ENCODE measurements at places on chromosomes 2 and 18.

GRCh38 chr2:54598347-54599325, 124.8 kb upstream of the EML6 start:
- peak; percentile 64 for DNase-seq

DNA sequence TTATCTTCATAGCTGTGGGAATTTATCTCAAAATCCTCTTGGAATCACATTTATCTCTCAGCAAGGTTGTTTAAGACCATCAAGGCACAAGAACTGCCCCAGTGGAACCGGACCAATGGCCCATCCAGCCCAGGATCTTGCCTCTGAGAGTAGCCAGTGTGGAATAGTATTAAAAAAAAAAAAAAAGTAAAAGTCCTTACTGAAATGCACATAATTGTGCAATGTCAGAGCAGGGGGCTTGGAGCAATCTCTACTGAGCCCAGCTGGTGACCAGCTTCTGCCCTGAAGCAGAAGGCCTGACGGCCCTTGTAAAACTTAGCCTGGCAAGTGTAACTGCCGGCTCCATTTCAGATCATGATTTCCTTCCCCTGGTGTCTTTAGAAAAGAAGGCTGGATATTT, 355.6 kb upstream of the PIK3C3 start:
- peak; percentile 22 for DNase-seq

- no peak for DNase-seq
These were observed 13.9 kb downstream of the MAPRE2 start for GRCh38 chr18:35055105-35055504.

- no peak for DNase-seq
These were observed 41.0 kb downstream of the HPCAL1 start for GRCh38 chr2:10343658-10344057.

GRCh38 chr2:85988914-85989270, 100.1 kb upstream of the ST3GAL5 start:
- DNase-seq, result no peak

DNA sequence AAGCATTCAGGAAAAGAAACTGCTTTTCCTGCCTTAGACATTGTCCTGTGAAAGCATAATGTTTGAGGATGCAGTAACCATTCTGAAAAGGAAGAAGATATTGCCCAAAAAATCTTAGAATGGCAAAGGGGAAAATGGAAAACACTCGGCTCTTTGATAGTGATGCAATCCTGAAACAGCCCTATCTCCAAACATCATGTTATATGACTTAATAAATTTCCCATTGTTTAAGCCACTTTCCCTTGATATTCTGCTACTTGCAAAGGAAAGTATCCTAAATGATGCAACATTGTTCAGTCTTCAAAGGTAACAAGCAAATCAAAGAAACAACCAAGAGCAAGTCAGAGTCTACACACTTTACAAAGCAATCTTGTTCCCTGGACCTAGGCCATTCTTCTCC, 78.5 kb downstream of the EXOC6B start:
- DNase-seq, result no peak

DNA sequence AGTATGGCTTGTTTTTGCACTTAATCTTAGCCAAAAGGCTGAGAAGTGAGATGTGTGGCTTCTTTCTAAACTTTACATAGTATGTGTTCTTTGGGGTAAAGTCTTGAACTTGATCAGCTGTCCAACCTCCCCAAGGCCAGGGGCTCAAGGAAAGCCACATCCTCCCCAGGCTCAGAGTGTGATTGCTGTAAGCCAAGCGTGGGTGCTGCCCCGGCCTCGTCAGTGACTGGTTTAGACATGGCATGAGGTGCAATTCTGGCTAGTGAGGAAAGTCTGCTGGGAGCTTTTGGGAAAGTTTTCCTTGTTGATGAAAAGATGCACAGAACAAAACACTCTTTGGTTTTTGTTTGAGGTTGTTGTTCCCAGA, 40.2 kb downstream of the TMEM177 start:
- no peak for DNase-seq

GRCh38 chr2:211035548-211036185, 479.3 kb downstream of the CPS1 start:
- no peak for DNase-seq
